ENCODE measurements at places on chromosomes 13 and 19. TPM values are rescaled to one million over a fixed set of nuclear protein-coding genes. Genes with fewer than 3 reads are reported as not detected.

The ZNF556 gene
- total RNA-seq = not detected

The FXYD3 gene
- not detected for total RNA-seq

The PGLYRP2 gene
- 0.12 TPM for total RNA-seq

The ZNF582 gene
- total RNA-seq = 1.9 TPM

The MYO1F gene
- total RNA-seq = 441 TPM

GRCh38 chr13:43044720-43045301, 21.4 kb downstream of the DNAJC15 start:
- no peak for DNase-seq

- DNase-seq = no peak
Observed at GRCh38 chr19:41456342-41456918, 13.5 kb downstream of the ERICH4 start.

DNA sequence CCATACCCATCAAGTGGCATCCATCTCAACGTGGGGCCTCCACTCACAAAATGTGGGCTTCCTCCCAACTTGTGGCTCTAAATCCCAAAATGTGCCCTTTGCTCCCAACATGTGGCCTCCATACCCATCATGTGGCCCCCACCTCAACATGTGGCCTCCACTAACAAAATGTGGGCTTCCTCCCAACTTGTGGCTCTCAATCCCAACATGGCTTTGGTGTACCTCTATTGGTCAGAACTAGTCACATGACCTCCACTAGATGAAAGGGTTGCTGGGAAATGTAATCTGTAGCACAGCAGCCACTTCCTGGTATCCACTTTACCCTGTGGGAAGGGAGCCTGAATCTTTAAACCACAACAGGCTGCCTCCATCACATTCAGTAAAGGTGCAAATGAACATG, 10.1 kb upstream of the ACER1 start:
- DNase-seq = no peak

DNA sequence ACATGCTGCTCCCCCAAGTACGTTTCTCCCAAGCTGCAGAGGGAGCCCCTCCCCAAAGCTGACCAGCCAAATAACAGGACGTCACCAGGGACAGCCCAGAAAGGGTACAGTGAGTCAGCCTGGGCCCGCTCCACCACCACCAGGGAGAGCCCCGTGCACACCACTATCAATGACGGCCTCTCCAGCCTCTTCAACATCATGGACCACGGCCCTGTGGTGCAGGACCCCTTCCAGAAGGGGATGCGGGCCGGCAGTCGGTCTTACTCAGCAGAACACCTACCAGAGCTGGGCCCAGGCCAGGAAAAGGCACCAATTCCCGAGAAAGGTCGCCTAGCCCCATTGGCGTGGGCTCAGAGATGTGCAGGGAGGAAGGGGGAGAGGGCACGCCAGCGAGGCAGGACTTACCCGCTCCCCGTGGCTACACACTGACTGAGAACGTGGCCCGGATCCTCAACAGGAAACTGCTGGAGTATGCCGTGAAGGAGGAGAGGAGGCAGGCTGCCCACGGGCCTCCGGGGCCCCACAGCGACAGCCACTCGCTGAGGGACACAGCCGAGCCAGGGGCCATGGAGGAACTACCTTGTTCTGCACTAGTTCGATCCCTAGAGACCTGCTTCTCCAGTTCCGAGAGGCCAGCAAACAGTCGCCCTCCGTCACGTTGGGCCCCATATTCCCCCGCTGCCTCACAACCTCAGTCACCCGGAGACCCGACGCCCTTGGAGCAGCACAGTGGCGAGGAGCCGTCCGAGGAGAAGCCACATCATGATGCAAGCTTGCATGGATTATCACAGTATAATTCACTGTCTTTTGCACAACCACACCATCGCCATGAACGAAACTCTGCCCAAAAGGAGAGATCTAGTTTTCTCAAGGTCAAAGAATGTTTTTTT, 815.9 kb upstream of the KLHL1 start:
- no peak for DNase-seq
